ENCODE measurements at places on chromosomes 12 and 14.

DNA sequence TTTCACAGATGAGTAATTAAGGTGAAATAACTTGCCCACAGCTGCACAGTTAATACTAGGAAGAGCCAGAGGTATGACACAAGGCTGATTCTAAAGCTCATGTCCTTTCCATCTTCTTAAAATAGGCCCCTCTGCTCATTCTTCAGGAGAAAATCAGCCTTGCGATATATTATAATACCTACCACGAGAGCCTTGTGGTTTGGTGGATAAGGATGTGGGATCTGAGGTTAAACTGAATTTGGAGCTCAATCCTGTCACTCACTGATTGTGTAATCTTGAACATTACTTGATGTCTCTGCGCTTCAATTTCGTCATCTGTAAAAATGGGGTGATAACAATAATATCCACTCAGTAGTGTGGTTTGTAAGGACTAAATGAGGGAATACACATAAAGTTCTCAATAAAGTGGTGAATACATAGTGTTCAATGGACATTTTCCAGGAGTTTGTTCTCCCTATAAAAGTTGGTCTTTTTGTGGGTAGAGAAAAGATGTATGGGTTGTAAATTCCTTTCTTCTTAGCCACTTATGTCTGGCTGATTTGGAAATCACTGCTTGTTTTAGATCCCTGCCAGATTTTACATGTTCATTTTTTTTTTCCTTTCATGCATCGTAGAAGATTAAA, 25.1 kb upstream of the ATP2B1 start:
- no peak for DNase-seq

GRCh38 chr12:132393991-132394949, 64.9 kb upstream of the GALNT9 start:
- DNase-seq = no peak

GRCh38 chr12:115401761-115402160, 717.8 kb upstream of the TBX3 start:
- no peak for DNase-seq

DNA sequence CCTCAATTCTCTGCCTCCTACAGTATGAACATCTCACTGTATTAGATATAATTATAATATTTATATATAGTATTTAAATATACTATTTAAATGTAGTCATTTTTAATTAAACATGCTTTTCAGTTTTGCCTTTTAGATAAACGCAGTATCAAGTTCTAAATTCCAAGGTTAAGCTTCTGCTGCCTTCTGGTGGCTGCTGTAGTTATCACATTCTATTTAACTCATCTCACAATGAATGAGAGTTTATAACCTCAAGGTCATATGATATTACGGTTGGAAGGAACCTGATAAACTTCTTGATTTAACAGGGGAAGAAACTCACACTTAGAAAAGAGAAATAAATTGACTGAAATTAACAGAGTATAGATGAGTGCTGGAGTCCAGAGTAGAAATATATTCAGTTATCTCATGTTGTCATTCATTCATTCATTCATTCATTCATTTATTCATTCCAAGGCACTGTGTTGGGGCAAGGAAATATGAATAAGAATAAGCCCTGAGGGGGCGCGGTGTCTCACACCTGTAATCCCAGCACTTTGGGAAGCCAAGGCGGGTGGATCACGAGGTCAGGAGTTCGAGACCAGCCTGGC, 31.9 kb downstream of the GUCY2C start:
- DNase-seq = peak; percentile 25

DNA sequence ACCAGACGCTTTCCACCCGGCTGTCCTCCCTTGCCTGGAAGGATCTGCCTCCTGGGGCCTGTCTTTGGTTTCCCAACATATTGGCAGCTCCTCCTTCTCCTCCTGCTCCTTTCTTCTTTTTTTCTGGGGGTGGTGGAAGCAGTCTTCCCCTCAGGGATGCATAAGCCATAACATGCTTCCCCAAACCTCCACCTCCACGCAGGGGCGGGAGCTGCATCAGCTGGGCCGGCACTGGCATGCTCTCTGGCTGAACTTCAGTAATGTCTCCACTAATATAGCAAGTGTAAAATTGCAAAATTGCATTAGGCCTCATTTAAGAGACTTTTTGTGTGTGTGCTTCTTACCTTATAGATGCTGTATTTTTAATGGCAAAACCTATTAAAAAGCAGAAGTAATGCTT, 58.6 kb downstream of the GLT1D1 start:
- no peak for DNase-seq

DNA sequence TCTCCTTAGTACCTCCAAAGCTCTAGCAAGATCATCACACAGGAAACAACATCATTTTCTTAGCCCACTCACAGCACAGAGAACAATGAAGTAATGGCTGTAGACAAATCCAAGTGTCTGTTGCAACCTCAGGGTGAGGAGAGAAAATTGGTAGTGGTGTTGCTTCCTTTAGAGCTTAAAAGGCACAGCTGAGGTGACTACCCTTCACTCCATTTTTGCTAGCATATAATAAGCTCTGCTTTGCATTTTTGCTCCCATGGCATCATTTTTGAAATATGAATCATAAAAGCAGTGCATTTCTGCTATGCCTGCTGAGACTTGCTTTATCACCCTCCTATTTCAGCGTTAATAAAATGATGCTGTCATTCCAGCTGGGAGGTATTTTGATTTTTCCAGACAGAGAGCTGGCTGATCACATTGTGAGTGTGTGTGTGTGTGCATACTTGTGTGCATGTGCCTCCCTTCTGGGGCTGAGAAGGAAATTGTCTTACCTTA, 18.5 kb upstream of the PCNX1 start:
- DNase-seq = no peak

GRCh38 chr12:97595936-97596335, 133.3 kb downstream of the RMST start:
- no peak for DNase-seq

GRCh38 chr14:102828151-102828550, 50.9 kb downstream of the TRAF3 start:
- DNase-seq = no peak

DNA sequence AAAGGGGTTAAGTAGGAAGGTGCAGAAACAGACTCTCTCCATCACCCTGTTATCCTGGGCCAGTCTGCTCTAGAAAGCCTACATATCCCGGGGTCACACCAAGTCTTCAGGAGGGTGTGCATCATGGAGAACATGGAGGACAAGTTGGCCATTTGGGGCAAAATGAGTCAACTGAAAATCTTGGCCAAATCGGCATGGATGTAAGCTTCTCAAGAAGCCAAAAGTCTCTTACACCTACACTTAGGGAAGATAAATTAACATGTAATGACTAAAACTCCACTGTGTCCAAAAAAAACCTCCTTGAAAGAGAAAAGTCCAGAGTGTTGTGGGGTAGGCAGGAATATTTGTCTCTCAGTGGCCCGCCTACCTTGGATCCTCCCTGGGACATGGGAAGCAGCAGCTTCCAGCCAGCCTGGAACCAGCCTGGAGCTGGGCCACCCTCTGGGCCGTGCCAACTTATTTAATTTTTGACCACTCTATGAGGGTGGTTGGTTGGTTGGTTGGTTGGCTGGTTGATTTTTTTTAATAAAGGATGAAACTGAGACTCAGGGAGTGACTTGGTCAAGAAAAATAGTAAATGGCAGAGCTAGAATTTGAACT, 17.9 kb upstream of the TC2N start:
- DNase-seq = no peak

- DNase-seq = no peak
Observed at GRCh38 chr12:121288986-121289385, 7.5 kb downstream of the CAMKK2 start.

GRCh38 chr14:51167587-51168214, 72.3 kb upstream of the TMX1 start:
- no peak for DNase-seq

DNA sequence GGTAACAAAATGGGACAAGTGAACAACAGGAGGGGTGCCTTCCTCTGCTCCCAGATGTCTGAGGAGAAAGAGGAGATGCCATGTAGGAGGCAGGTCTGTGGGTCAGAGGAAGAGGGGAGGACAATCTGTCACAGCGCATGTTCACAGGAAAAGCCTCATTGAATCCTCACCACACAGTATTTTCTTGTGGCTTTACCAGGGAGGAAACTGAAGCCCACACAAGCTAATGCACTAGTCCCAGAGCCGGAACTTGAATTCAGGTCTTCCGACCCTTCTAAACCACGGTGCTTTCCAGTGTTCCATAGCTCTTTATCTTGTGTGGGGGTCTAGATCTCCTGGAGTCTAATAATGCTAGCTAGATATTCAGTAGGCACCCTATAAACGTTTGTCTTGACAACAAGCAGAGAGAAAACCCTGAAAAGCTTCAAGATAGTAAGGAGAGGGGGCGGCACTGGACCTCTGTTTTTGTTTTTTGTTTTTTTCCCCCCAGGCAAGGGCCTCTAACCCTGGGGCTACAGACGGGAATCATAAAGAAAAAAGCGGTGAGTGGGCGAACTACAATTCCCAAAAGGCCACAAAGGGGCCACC, 371 bp upstream of the SHMT2 start:
- no peak for DNase-seq

GRCh38 chr12:109385339-109386058, 37.8 kb downstream of the MYO1H start:
- no peak for DNase-seq

- DNase-seq = no peak
Observed at GRCh38 chr12:31655208-31655607, 4.3 kb upstream of the ETFBKMT start.

- DNase-seq = no peak
Observed at GRCh38 chr14:58961045-58961731, 227.3 kb upstream of the DAAM1 start.

GRCh38 chr14:106508216-106508615, 981.8 kb downstream of the TMEM121 start:
- no peak for DNase-seq

- DNase-seq = no peak
Observed at GRCh38 chr12:80273144-80273543, 170.9 kb upstream of the PTPRQ start.

GRCh38 chr12:2535583-2536204, 259.1 kb upstream of the FKBP4 start:
- no peak for DNase-seq

- no peak for DNase-seq
Observed at GRCh38 chr14:104935026-104935650, 10.5 kb downstream of the PLD4 start.

DNA sequence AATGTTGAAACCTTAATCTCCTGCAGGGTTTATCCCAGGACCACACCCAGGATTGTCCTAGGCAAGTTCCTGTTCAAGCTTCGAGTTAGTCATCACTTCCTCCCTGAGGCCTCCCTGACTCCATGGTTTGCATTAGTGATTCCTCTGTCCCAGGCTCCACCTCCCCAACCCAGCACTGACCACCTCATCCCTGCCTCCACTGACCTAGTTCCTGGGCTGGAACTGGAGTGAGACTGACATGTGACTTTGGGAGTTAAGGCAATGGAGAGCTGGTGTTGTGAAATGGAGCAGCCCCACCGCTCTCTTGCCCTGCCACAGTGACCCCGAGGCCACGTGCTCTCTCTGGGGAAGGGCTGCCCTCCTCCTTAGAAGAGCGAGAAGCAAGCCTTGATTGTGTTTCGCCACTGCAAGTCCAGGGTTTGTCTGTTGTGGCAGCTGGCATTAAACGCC, 15.8 kb upstream of the DTX1 start:
- no peak for DNase-seq

- DNase-seq = no peak
Observed at GRCh38 chr12:24850496-24850895, 98.4 kb downstream of the BCAT1 start.

GRCh38 chr12:33587354-33587753, 147.7 kb upstream of the SYT10 start:
- no peak for DNase-seq

DNA sequence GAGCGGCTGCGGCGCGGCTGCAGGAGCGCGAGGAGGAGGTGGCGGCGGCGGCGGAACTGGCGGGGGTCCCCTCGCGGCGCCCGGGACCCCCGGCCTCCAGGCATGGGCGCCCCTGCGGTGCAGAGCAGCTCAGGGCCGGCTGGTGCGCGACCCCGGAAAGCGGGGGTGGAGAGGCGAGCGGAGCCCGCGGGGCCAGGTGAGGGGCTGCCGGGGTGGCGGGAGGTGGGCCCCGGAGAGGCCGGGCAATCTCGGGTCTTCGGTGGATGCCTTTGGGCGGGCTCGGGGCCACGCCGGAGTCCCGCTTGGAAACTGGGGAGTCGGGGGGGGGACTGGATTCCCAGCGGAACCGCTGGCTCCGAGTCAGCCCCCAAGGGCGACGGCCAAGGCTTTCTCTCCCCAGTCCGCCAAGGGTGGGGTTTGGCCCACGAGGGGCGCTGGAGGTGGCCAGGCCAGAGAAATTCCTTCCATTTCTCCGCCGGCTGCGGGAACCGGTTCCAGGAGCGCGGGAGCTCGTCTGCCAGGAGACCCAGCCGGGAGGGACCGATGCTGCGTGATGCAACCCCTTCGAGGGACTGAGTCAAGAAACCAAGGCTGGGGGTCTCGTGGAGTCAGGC, 13.9 kb upstream of the NR4A1 start:
- no peak for DNase-seq

DNA sequence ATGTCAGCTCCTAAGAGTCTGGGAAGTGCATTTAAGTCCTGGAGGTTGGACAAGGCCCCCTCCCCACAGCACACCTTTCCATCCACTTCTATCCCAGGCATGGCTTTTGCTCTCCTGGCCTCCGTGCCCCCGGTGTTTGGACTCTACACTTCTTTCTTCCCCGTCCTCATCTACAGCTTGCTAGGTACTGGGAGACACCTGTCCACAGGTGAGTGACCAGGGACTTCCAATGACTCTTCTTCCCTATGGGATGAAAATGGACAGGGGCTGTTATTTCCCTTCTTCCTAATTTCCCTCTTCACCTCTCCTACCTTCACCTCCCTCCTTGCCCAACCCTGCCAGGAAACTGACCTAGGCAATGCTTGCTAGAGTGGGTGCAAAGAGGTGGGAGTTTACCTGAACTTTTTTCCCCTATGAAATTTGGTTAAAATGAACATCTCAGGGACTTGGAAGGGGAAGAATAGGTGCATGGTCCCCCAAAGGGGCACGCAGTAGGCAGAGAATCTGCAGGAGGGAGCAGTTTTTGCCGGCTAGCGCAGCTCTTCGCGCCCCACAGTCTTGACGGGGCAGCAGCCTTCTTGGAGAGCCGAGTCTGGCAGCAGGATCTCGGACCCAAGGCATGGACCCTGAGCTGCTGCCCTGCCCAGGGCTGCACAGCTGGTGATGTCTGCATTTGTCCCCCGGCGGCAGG, 9.2 kb downstream of the ARHGEF25 start:
- no peak for DNase-seq
